Heart left ventricle (tissue), 16 donors: ENCODE measurements at places on chromosomes 12 and 14. TPM values are rescaled to one million over a fixed set of nuclear protein-coding genes. Genes with fewer than 3 reads are reported as not detected.

Gene A2M
- total RNA-seq: 329 TPM

DNA sequence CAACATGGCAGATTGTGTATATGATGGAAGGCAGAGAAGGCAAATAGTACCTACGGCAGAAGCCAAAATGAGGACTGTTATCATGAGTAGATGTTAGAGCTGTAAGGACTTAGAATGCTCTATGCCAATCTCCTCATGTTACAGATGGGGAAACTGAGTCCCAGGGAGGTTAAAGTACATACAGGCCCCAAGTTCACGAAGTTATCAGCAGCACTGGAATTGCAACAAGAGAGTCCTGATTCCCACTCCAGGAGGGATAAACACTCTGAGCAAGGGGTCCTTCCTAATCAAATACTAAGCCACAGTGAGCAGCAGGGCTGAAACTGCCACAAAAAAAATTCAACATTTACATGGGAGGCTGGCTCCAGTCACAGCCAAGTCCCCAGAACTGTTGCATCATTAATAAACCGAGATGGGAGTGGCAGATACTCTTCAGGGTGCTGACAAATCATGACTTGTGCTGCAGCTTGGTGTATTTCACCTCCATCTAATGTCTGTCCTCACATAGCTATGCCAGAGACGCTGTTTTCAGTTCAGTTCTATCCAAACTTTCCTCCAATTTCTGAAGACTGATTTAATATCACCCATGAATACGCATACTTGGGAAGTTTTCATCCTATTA is 24.2 kb downstream of the NUAK1 start:
- no peak overlapping the region for H3K4me3 ChIP-seq
- no peak for DNase-seq
- no peaks in the 10 kb centered on the region for H3K36me3 ChIP-seq

Gene NTN4
- total RNA-seq: 71.5 TPM

DNA sequence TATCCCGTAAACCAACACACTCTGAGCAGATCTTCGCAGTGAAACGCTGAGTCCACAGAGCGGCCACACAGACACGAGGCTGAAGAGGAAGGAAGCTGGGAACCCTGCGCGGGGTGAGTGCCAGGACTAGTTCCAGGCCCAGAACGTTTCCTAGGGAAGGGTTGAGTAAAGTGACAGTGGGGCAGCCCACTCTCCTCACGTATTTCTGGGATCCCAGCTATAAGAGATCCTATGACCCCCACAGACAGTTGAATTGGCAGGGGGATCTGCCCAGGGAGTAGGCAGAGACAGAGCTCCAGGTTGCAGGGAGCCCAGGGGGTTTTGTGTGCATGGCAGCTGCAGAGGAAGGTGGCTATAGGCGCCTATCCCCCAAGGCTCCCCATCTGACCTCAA is 51.1 kb downstream of the GTF2A1 start:
- DNase-seq: peak; percentile 86
- H3K4me1 ChIP-seq: peaks cover 19% of the 10 kb centered on the region
- peak overlapping the region; percentile 74 for H3K4me3 ChIP-seq
- H3K27me3 ChIP-seq: no peaks in the 10 kb centered on the region

Gene TBC1D30
- 0.58 TPM for total RNA-seq

DNA sequence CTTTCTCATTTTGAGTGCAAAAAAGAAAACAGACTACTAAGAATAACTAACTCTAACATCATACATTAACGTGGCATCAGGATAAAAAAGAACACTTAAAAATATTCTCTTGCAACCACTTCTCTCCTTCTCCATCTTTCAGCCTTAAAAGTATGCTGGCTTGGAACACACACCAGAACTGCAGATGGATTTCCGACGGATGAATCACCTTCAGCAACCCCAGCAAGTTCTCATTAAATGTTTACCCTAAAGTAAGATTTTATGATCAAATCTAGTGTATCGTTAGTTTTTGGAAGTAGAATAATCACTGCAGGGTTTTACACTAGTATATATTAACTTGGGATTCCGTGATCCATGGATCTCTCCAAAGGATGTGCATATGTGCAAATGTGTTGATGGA is 1.2 kb downstream of the NEK9 start:
- peaks cover 25% of the 10 kb centered on the region for H3K4me1 ChIP-seq
- H3K36me3 ChIP-seq: peaks cover 30% of the 10 kb centered on the region
- H3K27me3 ChIP-seq: no peaks in the 10 kb centered on the region
- peak overlapping the region; percentile 96 for H3K4me3 ChIP-seq

GRCh38 chr14:79516009-79516408 is 695.3 kb downstream of the DIO2 start:
- H3K4me3 ChIP-seq: no peak overlapping the region
- no peak overlapping the region for H3K27ac ChIP-seq
- H3K4me1 ChIP-seq: no peaks in the 10 kb centered on the region
- H3K36me3 ChIP-seq: no peaks in the 10 kb centered on the region
